NK-92 treated with Interleukin-12 subunit alpha and Interleukin-12 subunit beta, amount 100 ng/mL, for 24 hours (cell line): ENCODE measurements at places on chromosomes 4 and X.

DNA sequence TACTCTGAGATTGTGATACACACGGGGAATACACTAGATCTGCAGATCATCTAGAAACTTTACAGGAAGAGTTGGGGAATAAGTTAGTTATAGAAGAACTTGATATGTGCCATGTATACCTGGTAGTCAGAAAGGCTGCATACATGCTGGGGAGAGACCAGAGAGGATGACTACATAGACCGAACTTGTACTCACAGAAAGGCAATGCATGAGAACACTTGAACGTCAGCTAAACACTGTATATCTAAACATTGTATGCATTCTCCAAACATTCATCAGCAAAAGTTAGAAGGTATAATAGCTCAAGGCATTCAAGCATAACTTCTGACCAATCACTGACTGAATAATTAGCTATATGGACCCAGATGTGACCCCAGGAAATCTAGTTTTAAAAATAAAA, 78.0 kb upstream of the PDHA2 start:
- DNase-seq = no peak

DNA sequence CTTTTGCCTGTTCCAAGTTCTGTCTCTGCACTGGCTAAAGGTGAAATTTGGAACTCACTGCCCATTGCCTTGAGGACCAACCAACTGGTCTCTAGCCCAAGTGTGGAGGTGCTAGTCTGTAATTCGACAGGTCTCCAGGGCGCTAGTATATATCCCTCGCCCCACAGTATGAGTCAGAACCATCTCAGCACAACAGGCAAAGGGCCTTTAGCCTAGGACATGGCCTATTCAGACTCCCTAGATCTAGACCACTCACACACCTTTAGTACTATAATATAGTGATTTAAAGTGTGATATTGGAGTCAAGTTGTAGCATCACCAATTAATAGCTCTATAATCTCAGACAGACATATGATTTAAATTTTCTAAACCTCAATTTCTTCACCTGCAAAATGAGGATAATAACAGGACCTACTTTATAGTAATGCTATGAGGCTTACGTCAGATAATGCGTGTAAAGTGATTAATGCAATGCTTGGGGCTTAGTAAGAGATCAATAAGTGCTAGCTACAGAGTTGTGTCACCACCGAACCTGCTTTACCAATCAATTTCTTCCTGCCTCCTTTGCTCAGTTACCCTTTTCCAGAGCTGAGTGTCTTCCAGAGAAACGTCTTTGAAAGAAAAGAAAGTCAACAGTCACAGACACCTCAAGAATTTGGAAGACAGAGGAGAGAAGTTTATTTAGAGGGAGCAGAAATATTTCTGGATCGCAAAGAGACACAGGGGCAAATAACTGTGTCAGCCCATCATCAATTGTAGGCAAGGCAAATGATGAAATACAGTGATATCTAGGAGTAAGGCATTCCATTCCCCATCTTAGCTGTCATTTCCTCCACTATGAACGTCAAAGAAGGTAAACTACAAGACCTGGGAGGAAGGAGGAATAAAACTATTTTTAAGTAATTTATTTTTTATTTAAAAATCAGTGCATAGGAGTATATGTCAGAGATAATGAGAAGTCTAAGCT, 2.3 kb downstream of the NOX1 start:
- DNase-seq = no peak

- no peak for DNase-seq
Observed at GRCh38 chr4:7120341-7120740, 52.5 kb upstream of the GRPEL1 start.

DNA sequence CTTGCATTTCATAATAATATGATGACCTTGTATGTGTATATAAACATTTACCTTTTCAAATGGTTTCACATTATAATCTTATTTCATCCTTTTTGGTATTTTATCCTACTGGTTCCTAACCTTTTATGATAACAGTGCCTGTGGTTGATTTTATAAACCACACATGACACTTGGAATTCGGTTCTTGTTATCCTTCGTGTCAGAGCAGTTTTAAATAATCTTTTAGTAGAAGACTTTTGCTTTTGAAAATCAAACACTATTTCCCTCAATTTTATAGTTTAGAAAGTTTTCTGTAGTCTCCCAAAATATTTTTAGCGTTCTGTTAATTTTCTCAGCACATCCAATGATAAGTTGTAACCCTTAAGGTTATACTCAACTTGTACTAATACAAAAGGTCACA, 676.8 kb downstream of the RAPGEF2 start:
- no peak for DNase-seq

DNA sequence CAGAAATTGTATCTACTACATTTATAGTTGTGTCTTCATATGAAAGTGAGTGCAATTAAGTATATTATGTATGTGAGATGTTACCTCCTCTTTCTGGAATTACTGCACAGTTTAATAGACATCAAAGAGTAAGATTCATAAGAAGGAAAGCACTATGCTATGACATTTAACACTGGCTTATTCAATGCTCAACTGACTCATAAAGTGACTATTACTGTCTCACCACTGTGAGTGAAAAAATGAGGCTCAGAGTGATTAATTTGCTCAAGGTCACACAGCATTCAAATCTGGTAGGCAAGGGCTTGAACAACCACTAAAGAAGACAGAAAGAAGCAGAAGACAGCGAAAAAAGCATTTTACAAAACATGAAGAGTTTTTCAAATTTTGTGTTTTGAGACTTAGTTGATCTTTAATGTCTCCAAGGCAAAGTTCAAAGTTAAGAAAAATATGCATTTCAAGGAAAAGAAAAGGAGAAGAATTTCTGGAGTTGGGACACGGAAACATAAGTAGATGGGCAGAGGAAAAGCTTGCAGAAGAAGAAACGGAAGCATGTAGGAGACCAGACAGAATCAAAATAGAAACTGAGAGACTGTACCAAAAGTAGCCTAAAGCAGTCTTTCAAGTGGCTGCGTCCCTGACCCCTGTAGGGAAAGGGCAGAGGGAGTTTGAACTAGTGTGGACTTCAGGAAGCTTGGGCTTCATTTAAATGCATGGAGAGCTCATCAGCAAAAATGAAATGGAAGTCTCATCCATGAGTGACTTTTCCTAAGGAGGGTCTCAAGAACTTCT, 66.3 kb downstream of the KCNIP4 start:
- DNase-seq = no peak

DNA sequence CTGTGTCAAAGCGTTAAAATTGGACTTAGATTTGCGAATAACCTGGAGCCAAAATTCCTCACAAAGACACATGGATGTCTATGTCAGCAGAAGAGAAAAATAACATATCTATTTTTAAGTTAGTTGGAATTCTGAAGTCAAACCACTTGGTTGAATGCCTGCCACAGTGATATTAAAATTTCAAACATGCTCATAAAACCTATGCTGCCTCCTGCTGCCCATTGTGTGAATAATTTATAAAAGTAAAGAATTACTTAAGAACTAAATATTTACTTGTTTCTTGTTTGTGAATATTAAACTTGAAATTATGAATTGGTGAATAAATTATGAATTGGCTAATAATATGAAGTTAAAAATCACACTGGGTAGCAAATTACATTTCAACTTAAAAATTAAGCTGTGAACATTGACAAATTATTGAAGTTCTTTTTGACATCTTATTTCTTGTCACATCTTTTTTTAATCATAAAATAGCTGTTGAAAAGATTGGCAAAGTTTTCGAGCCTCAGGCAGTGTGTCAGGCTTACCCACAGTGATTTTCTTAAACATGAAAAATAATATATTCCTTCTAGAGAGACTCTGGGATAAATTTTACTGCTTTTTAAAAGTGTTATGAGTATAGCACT, 35.4 kb downstream of the FABP2 start:
- no peak for DNase-seq

DNA sequence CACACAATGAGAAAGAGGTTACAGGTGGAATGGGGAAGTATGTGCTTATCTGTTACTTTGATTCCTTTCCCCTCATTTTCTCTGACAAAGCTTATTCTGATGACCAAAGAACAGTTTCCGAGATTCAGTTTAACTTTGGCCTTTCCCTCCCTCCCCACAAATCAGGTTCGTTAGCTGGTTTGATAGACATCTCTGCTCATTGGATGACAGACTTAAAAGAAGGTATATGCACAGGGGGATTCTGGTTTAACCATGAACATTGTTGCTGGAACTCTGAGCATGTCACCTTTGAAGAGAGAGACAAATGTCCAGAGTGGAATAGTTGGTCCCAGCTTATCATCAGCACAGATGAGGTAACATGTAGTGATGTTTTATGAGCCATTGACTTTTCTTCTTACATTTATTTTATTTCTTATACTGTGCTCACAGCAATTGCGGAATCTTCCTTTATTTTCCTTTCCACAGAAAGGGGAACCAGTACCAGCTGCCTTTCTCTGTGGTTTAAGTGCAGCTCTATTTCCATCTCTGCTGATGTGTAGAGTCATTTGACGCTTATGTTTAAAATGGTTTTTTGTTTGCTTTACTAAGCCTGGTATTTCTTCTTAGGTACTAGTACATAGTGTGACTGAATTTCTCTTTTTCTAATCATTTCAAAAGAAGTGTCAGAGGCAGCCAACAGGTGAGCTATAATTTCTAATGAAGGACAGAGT, 125.0 kb downstream of the AKAP4 start:
- no peak for DNase-seq

DNA sequence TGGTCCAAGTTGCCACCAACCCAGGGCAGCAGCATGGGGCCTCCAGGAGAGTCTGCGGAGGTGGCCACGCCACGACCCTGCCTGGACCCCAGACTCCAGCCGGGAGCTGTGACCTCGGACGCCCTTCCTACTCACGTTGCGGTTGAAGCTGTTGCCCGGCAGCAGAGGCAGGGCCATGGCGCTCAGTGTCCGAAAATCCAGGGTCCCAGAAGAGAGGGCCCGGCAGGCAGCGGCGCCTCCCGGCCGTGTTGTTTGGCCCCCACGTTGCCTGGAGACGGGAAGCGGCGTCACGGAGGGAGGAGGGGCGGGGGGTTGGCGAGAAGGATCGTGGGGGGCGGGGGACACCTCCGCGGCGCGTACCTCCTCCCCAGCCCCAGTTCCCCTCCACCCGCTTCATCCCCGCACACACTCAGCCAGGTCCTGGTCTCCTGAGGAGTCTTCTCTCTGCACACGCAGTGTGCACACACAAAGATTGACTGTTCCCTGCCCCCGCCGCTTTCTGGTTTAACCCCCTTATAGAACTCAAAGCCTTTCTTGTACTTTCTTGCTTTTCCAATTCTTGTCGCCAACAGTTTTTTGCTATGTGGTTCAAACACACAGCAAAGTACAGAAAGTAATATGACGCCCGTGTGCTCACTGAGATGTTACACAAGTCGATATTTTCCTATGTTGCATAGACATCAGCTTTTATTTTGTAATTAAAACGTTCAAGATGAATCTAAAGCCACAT, at the start of gene EFHC2:
TSS of gene EFHC2 (minus strand) at position 261 of the 730 bp plus-strand sequence. CDS start at position 177, 84 bp downstream.
- no peak for DNase-seq

- no peak for DNase-seq
Observed at GRCh38 chrX:45196701-45197100, 4.0 kb downstream of the DIPK2B start.

DNA sequence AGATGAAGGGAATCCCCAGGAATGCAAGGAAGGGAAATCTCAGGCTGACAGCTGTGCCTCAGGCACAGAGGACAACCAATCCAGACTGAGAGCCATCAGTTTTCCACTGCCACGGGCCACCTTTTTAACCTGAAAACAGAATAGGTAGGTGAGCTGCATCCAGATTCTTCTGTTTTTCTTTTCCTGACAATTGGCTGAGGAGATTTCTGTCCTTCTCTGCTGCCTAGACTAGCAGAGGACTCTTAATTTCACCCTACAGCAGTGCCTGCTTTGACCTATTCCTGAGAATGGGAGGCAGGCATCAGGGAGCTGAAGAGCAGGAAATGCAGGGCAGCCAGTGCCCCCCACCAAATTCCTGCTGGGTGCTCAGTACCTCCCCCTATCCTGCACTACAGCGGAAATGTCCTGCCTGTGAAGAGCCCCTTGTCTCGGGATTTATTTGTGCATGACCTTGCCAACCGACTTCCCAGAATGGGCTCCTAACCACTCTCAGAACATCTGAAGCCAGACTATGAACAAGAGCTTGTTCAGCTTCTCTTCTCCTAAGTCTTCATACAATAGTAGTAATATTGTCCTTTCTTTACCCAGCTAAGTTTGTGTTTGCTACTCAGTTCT, 65.1 kb downstream of the CASK start:
- no peak for DNase-seq

DNA sequence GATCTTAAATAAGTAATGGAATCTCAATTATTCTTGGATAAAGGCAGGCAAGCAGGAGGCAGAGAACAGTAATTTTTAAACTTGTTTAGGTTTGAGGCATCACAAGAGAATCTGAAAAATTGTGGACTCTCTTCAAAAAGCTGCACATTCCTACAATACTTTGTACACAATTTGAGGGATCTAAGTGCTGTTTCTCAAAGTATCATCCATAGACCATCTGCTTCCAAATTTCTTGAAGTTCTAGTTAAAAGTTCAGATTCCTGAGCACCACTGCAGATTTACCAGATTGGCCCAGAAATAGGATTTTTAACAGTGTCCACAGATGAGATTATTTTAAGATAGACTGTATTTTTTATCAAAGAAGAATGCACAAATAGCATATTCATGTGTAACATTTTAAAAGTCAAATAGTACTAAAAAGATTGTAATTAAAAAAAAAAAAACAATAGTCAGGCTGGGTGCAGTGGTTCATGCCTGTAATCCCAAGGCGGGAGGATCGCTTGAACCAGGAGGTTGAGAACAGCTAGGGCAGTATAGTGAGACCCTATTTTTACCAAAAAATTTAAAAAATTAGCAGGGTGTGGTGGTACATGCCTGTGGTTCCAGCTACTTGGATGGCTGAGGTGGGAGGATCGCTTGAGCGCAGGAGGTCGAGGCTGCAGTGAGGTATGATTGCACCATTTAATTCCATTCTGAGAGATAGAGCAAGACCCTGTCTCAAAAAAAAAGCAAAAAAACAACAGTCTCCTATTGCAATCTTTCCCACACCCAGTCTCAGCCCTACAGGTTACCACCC, 14.2 kb upstream of the FNIP2 start:
- DNase-seq = no peak

GRCh38 chr4:184892999-184893398, 67.2 kb upstream of the ACSL1 start:
- DNase-seq = no peak

DNA sequence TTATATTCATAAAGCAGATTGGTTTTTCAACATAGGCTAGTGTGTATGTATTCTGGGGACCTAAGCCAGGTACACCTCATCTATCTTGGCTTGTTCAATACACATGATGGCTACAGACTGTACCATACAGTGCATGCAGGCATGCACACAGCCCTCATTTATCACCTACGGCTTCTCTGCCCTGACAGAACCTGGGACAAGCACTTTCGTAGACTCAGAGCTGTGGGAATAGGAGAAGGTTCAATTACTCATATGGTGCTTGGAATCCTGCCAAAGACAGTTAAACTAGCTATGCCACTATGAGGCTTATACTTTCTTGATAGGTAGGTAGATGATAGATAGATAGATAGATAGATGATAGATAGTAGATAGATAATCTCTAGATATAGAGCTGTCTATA, 457.2 kb downstream of the GALNTL6 start:
- no peak for DNase-seq

DNA sequence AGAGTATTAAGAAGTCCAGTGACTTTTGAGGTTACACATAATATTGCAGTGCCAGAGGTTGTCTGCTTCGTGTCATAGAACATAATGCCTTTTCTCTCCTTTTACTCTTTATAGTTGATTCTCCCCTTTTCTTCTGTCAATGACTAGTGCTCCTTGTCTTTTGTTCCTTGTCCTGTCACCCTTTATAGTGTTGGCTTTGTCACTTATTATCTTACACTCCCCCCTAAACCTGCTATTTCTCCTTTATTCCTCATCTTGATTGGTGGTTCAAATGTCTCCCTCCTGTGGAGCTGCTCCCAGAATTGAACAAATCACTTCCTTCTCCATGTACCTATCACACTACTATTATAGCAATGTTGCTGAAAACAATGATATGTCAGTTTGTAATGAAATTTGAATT, 856.6 kb upstream of the GRID2 start:
- DNase-seq = no peak
